Stimulated activated CD4-positive, alpha-beta T cell treated with anti-CD3 and anti-CD28 coated beads, TNF-alpha, amount 100 ng/mL, for 1 hour (primary cell): ENCODE measurements at places on chromosomes 12 and 14.
A peak's percentile ranks its signal among the peaks of the same experiment; 100 is the strongest.

GRCh38 chr12:4293966-4294505 is 20.5 kb downstream of the CCND2 start:
- DNase-seq: no peak

DNA sequence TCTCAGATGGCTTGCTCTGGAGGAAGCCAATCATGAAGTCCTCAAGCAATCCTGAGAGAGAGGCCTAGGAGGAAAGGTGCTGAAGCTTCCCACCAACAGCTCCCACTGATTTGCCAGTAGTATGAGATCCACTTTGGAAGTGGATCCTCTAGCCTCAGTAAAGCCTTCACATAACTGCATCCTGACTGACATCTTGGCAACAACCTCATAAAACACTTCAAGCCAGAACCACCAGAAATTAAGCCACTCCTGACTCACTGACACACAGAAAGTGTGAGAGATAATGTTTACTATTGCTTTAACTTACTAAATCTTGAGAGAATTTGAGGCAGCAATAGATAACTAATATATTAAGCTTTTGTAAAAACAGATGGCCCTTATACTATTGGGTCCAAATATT is 11.7 kb upstream of the TMX1 start:
- DNase-seq: no peak

- DNase-seq: peak; percentile 27
These were observed at the start of gene CD9 for GRCh38 chr12:6200256-6201212. Gene CD9, plus strand, starts transcription at chr12:6200400. Its CDS starts 100 bp downstream, at chr12:6200500.

DNA sequence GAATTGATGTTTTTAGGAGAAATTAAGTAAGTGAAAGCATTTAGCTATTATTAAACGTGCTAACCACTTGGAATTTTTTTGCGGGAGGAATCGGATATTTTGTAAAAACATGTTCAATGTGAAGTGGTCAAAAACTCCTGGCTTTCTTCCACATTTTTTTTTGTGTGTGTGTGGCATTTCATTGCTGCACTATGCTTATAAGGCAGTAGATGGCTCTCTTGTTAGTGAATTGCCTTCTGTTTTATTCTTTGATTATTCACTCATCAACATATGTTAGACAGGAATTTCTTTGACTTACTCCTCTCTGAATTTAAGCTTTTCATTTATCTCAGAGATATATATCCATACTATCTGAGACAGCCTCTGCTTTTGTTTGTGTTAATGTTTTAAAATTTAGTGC is 71.3 kb downstream of the DERA start:
- no peak for DNase-seq

DNA sequence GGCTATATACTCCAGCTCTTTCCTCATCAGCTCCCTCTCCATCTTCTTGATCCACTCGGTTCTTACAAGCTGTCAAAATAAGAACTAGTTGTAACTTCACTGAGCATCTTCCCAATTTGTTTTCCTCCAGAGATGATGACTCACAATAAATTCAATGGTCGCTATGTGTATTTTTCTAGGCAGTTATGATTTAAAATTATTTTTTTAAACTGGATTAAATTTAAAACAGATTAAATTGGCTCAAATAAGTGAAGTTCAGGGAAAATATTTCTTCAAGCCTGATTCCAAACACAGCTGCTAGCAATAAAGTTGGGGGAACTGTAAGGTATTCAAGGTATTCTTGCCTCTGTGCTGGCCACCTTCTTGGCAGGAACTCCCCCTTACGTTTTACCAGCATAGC is 717.7 kb upstream of the USP15 start:
- DNase-seq: no peak
